Pancreas (tissue), 10 donors: ENCODE measurements at places on chromosomes 12 and 14. TPM values are rescaled to one million over a fixed set of nuclear protein-coding genes. Genes with fewer than 3 reads are reported as not detected.

Gene KRT5
- total RNA-seq: 2.4 TPM

Gene GRIN2B
- total RNA-seq: 0.12 TPM

Gene PIK3C2G
- total RNA-seq: 1.9 TPM

- DNase-seq: peak; percentile 14
- no peak overlapping the region for H3K4me3 ChIP-seq
- no peak overlapping the region for H3K27ac ChIP-seq
- H3K4me1 ChIP-seq: peaks cover 10% of the 10 kb centered on the region
Measured at GRCh38 chr12:98997899-98998298, 352.8 kb downstream of the APAF1 start.

GRCh38 chr12:19799895-19800602, 360.8 kb downstream of the AEBP2 start:
- H3K27me3 ChIP-seq: no peaks in the 10 kb centered on the region
- H3K27ac ChIP-seq: no peak overlapping the region
- no peaks in the 10 kb centered on the region for H3K36me3 ChIP-seq
- DNase-seq: no peak

DNA sequence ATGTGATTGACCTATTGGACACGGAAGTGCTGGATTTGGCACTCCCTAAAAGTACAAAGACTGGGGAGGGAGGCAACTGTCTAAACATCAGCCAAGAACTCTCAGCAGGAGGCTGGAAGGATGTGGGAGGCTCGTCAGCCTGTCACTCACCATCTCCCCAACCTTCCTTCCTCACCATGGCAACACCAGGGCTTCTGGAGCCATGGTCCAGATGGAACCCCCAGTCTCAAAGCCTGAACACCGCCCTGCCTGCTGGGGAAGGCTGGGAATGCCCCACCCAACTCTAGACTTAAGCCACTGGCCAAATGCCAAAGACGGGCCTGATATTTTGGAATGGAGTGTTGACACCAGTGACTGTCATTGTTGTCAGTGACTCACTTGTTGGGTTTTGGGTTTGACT, 55.3 kb downstream of the GALNT16 start:
- no peaks in the 10 kb centered on the region for H3K36me3 ChIP-seq
- no peaks in the 10 kb centered on the region for H3K4me1 ChIP-seq
- no peak overlapping the region for H3K27ac ChIP-seq
- DNase-seq: peak; percentile 32
- no peak overlapping the region for H3K4me3 ChIP-seq
- H3K27me3 ChIP-seq: no peaks in the 10 kb centered on the region

- H3K36me3 ChIP-seq: no peaks in the 10 kb centered on the region
- H3K4me3 ChIP-seq: no peak overlapping the region
- H3K27ac ChIP-seq: no peak overlapping the region
- DNase-seq: peak; percentile 83
- no peaks in the 10 kb centered on the region for H3K27me3 ChIP-seq
Measured at GRCh38 chr14:96104469-96105057, 65.4 kb downstream of the C14orf132 start.

DNA sequence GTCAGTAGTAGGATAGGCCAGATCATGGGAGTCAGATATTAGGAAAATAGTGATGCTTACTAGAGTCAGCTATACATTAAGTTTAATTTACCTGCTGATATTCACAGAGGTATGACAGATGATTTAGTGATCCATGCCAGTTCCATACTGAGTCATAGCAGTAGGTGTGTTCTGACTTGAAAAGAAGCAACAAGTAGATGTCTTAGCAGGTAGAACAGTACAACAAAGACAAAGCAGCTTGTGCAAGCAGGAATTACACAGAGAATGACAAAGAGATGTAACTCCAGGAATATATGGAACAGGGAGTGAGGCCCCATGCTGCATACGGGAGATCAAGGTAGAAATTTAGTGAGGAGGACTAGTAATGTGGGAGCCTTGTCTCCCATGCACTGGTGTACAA, 556.9 kb downstream of the SLC16A7 start:
- no peaks in the 10 kb centered on the region for H3K36me3 ChIP-seq
- DNase-seq: no peak
- no peaks in the 10 kb centered on the region for H3K27me3 ChIP-seq
- no peak overlapping the region for H3K4me3 ChIP-seq

GRCh38 chr12:51683763-51684357, 92.8 kb downstream of the SCN8A start:
- H3K27ac ChIP-seq: peak overlapping the region; percentile 83
- H3K4me3 ChIP-seq: no peak overlapping the region
- DNase-seq: no peak

- H3K36me3 ChIP-seq: no peaks in the 10 kb centered on the region
- DNase-seq: no peak
- no peak overlapping the region for H3K27ac ChIP-seq
- H3K4me1 ChIP-seq: no peaks in the 10 kb centered on the region
Measured at GRCh38 chr14:60326274-60326673, 77.3 kb downstream of the PPM1A start.
